Amniotic stem cell (primary cell): ENCODE measurements at places on chromosomes 7 and 10.

DNA sequence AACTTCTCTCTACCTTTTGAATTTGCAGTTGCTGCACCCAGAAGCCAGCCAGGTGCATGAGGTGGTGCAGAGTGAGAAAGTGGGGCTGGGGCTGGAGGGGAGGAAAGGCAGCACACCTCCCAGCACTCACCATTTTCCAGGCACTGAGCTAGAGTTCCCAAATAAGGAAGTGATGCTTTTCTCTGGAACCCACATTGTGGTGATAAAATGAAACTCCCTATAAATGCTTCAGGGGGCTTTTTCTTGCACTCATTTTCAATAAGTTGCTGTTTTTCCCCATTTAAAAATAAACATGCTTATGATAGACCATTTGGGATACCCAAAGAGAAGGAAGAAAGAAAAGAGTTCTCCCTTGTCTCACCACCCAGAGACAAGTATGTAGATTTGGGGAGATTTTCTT, 42.8 kb upstream of the TNS3 start:
- no peak for DNase-seq

DNA sequence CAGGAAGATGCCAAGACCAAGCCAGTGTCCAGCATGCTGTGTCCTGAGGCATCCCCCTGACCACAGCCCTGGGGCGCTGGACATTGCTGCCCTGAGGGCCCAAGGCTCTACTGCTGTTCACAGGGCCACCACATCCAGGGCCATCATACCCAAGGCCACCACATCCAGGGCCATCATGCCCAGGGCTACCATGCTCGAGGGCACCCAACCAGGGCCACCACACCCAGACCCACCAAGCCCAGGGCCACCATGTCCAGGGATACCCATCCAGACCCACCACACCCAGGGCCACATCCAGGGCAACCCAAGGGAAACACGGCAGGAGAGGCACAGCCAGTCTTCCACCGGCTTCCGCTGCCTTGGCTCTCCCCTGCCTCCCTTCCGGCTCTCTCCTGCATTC, 17.1 kb downstream of the STK32C start:
- DNase-seq: no peak

DNA sequence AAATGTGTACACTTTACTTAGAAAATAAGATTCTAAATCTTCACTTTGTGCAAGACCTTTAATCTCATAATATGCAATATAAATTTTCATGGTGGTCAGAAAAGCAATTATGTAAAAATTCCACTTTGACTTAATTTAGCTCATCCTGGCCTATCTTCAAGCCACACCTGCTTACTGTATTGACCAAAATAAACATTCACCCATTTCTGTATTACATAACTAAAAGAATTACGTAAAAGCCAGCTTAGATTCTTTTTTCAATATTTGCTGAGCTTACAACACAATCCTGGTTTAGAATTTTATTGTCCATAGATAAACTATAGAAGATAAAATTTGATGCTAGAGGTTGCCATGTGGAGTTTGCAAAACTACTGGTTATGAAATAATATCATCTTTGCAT, 172.9 kb upstream of the GRM3 start:
- no peak for DNase-seq

- DNase-seq: no peak
Measured at GRCh38 chr10:71952745-71953144, 11.4 kb upstream of the CHST3 start.

DNA sequence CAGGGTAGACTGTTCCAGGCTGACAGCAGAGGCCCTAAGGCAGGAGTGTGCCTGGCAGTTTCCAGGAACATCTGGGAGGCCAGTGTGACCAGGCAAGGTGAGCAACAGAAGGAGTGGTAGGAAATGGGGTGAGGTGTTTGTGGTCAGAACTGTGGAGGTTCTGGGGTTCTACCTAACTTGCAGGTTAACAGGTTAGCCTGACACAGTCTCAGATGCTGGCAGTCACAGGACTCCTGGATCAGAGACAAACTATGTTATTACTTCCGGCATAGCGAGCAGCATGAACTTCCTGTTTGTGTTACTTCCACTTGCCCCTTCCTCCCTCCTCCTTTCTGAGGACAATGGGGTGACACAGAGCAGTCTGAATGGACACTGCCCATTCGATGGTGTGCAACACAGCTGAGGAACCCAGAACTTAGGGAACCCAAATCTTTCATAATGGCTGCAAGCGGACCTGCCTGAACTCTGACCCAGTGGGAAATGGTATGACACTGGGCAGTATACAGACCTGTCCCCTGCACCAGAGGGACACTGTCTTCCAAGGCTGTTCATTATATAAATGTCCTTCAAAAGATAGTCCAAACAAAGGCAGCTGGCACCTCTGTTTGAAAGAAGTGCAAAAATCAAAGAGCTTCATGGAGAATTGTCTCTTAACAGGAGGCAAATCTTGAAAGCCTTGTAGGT, 3.9 kb upstream of the SAR1A start:
- no peak for DNase-seq

GRCh38 chr7:155324918-155325235, 27.2 kb downstream of the INSIG1 start:
- DNase-seq: no peak

DNA sequence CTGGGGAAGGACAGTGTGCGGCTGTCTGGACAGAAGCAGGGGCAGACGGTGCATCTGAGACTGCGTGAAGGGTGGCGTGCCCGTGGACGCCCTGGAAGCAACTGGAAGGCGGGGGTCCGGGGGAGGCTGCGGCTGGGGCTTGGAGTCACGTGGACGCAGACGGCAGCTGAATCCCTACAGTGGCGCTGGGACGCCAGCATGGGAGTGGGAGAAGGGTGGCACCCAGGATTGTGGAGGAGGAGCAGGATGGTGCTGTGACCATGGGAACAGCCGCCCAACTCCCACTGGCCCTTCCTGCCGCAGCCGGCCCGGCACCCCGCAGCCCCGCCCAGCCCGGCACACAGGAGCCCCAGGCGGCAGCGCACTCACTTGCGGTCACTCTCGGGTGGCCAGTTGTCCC, 9.7 kb downstream of the INTS1 start:
- no peak for DNase-seq

DNA sequence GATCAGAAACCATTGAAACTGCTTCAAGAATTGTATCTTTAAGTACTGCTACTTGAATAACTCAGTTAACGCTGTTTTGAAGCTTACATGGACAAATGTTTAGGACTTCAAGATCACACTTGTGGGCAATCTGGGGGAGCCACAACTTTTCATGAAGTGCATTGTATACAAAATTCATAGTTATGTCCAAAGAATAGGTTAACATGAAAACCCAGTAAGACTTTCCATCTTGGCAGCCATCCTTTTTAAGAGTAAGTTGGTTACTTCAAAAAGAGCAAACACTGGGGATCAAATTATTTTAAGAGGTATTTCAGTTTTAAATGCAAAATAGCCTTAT, 14.7 kb downstream of the HNRNPA2B1 start:
- DNase-seq: no peak

- no peak for DNase-seq
Measured at GRCh38 chr7:50321487-50322067, 17.1 kb downstream of the IKZF1 start.

- no peak for DNase-seq
Measured at GRCh38 chr10:5013385-5013784, 9.7 kb upstream of the AKR1C2 start.

GRCh38 chr10:28778524-28778923, 101.2 kb downstream of the BAMBI start:
- DNase-seq: no peak

DNA sequence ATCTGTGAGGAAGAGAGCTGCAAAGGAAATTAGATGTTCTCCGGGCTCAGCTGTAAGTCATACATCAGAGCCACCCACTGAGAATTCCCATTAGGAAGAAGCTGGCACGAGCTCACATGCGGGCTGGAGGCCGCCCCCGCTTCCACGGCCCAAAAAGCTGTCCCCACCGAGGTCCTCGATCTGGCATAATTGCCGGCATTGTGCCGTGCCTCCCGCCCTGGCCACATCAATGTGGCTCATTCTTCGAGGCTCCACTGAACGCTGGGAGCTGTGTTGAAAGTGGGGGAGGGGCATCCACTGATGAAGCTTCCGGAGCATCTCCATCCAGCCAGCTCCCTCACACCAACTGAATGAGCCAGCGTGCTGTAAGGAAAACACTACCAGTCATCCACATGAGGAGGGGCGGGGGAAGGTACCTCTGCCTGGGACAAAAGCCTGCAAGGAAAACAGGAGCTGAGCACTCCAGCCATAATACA, 173.1 kb downstream of the PTPRN2 start:
- DNase-seq: no peak

DNA sequence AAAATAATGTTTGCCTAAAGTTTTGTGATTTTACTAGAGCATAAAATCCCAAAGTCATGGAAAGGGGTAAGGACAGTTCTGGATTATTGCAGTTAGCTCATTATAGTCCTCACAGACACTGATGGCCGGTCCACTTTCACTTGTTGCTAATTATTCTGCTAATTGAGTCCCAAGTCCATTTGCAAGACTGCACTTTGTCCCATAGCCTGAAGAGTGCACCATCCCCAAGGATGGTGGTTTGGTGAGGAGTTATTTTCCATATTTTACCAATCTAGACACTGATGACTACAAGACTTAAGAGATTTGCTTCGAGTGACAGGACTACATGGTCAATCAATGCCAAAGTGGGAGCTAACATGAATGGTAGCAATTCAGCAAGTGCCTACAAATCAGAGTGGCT, 181.8 kb upstream of the CACNA2D1 start:
- DNase-seq: no peak

- DNase-seq: no peak
Measured at GRCh38 chr7:100141555-100141949, 7.2 kb upstream of the LAMTOR4 start.

DNA sequence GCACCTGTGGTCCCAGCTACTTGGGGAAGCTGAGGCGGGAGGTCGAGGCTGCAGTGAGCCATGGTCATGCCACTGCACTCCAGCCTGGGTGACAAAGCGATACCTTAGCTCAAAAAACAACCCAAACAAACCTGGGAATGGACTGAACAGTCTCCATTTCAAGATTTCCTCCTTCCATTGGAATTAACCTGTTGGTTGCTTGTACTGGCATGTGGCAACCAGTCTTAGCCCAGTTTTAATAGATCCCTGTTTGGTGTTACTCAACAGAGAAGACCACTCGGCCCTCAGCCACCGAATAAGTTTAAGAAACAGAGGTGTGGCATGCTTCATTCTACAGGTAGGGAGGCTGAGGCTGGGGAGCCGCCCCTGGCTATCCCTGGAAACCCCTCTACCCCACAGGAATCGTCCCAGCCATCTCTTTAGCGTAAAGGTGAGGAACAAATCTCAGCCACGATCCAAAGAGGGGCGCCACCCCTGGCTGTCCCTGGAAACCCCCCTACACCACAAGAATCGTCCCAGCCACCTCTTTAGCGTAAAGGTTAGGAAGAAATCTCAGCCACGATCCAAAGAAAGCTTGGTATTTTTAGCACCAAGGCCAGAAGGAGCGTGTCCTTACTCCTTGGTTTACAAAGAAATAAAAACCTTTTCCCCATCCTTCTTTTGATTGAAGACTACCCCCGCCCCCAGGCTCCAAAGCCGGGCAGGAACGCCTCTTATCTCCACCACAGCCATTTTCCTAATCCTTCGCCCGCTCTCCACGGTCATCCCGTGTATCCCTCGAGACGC, 861 bp upstream of the TSPAN14 start:
- no peak for DNase-seq

GRCh38 chr7:5693529-5693928, 87.9 kb downstream of the RNF216 start:
- DNase-seq: no peak

GRCh38 chr7:55556031-55556430, 16.3 kb downstream of the VOPP1 start:
- no peak for DNase-seq

- DNase-seq: no peak
Measured at GRCh38 chr7:95693551-95694333, 78.6 kb upstream of the DYNC1I1 start.

GRCh38 chr7:135922263-135922662, 54.9 kb downstream of the MTPN start:
- no peak for DNase-seq

GRCh38 chr10:110389255-110389654, 84.5 kb upstream of the SMNDC1 start:
- DNase-seq: no peak

- DNase-seq: no peak
Measured at GRCh38 chr7:44112231-44112996, 8.3 kb downstream of the AEBP1 start.

DNA sequence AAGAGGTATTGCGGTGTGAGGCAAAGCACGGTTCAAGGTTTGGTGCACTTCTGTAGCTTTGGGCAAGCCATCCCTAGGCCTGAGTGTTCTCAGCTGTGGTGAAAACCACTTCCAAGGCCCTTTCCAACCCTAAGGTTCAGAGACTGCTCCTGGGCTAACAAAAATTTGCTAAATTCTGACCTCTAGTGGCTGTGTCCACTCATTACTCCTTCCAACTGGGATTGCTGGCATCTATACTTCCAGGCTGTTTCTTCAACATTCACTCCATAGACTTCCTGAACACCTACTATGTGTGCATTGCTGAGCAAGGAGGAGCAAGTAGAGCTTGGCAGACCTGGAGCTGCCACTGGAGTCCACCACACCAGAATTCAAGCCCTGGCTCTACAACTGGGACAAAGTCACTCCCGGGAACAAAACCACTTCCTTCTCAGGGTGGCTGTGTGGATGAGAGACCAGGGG, 29.3 kb upstream of the SH3PXD2A start:
- DNase-seq: no peak

DNA sequence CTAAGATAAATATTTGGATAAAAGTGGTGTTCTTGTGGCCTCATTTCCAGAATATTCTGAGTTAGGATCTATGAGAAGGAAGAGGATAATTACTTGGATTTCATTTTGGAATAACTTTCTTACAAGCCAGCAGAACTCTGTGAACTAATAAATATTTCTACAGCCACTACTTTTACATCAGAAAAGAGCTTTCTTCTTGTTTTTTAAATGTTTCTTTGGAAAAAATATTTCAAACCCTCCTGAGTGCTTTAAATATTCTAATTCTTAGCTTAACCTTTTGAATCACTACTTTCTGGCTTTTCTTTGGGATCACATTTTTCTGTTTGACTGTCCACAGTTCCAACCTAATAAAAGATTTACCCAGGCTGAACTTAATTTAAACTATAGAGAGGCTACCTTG, 279.2 kb upstream of the PHYHIPL start:
- DNase-seq: no peak

DNA sequence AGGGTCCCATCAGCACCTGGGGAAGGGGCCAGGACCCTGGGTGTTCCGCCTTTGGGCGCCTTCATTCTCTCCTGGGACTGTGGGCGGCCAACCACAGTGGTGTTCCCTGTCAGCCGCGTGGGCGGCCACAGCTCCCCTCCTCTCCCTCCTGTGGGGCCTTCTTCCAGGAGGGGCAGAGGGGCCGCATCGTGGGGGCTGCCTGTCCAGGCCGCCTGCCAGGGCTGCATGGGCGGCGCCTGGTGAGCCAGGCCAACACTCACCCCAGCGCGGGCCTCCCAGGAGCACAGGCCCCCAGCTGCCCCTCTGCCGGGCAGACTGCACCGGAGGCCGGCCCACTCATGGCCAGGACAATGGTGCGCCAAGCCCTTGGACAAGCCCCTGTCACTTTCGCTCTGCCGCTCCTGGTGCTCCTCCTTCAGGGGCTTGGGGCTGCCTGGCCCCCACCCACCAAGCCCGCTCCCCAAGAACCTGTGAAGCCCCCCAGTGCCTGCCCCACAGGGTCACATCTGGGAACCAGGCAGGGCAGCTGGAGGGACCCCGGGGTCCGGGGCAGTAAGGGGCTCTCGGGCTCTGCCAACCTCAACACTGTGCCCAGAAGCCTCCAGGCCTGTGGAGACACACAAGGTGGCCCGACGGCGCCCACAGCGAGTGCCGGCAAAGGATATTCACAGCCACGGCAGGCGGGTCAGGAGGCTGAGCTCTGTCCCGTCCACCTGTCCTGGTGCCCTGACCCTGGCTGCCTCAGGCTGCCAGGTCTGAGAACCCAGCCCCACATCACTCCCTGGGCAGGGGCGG, 42.8 kb downstream of the AP5Z1 start:
- no peak for DNase-seq

GRCh38 chr7:43164757-43165156, 52.3 kb downstream of the HECW1 start:
- peak; percentile 92 for DNase-seq
